ENCODE measurements at places on chromosomes 7 and 10. TPM values are rescaled to one million over a fixed set of nuclear protein-coding genes. Genes with fewer than 3 reads are reported as not detected.

- no peak for DNase-seq
Measured at GRCh38 chr10:33391611-33392465, 57.4 kb upstream of the NRP1 start.

The ASNS gene
- total RNA-seq: 15.2 TPM

DNA sequence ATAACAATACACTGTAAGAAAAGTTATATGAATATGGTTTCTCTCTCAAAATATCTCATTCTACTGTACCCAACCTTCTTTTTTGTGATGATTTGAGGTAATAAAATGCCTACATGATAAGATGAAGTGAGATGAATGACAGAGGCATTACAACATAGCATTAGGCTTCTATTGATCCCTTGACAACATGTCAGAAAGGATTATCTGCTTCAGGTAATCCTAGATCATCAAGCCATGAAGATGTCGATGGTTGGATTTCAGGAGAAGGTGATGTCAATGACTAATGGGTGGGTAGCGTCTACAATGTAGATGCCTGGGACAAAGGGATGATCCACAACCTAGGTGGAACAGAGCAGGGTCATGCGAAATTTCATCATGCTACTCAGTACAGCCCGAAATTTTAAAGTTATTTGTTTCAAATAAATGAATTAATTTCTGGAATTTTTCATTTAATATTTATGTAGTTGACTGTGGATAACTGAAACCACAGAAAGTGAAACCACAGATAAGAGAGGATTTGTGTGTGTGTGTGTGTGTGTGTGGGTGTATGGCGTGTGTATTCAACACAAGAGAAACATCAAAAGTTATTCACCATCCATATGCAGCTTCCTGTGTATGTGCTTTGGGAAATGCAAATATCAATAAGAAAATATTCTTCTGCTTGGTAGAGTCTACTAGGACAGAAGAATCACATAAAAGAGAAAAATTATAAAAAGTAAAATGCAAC, 77.0 kb downstream of the MAGI2 start:
- no peak for DNase-seq

The CDC14C gene
- total RNA-seq: 0.18 TPM

GRCh38 chr10:67433276-67433675, 262.7 kb downstream of the CTNNA3 start:
- no peak for DNase-seq

The IGF2BP3 gene
- total RNA-seq: 2.0 TPM

Measured in sciatic nerve (tissue), 2 donors.